ENCODE measurements at places on chromosomes 5 and 9. TPM values are rescaled to one million over a fixed set of nuclear protein-coding genes. Genes with fewer than 3 reads are reported as not detected.

C9orf153 gene
- total RNA-seq = 0.54 TPM

MYOT gene
- not detected for total RNA-seq

DNAH5 gene
- not detected for total RNA-seq

NDST1 gene
- total RNA-seq = 0.49 TPM

GLDC gene
- 3.1 TPM for total RNA-seq

PCDHGC3 gene
- total RNA-seq = 0.07 TPM

IL9 gene
- total RNA-seq = 0.51 TPM

WNK2 gene
- total RNA-seq = 0.22 TPM

GDA gene
- not detected for total RNA-seq

NEURL1B gene
- 1.3 TPM for total RNA-seq

BARX1 gene
- total RNA-seq = not detected

GPR150 gene
- total RNA-seq = 0.54 TPM

CDO1 gene
- total RNA-seq = 0.61 TPM

LMX1B gene
- not detected for total RNA-seq

MOB3B gene
- 0.39 TPM for total RNA-seq

IFNA10 gene
- not detected for total RNA-seq

FOXD1 gene
- 0.20 TPM for total RNA-seq

WDR55 gene
- total RNA-seq = 35.7 TPM

RMRP gene
- 4,811 TPM for total RNA-seq

MTAP gene
- total RNA-seq = 42.3 TPM

SLC6A3 gene
- not detected for total RNA-seq

MCTP1 gene
- 0.10 TPM for total RNA-seq

CFAP90 gene
- not detected for total RNA-seq

CHMP5 gene
- 74.9 TPM for total RNA-seq

TRPM6 gene
- total RNA-seq = not detected

SPATA31A3 gene
- total RNA-seq = not detected

SH3GL2 gene
- not detected for total RNA-seq
